ENCODE measurements at places on chromosomes 2 and 18. TPM values are rescaled to one million over a fixed set of nuclear protein-coding genes. Genes with fewer than 3 reads are reported as not detected.

CRACDL gene
- 24.3 TPM for total RNA-seq

IL36A gene
- total RNA-seq, result not detected

- H3K27me3 ChIP-seq, result no peaks in the 10 kb centered on the region
- peaks cover 28% of the 10 kb centered on the region for H3K36me3 ChIP-seq
- peak; percentile 7 for DNase-seq
- H3K27ac ChIP-seq, result no peak overlapping the region
- peak overlapping the region; percentile 75 for H3K4me3 ChIP-seq
- H3K4me1 ChIP-seq, result peaks cover 10% of the 10 kb centered on the region
Observed at GRCh38 chr2:46540496-46541331, 61.3 kb downstream of the TMEM247 start.

DNA sequence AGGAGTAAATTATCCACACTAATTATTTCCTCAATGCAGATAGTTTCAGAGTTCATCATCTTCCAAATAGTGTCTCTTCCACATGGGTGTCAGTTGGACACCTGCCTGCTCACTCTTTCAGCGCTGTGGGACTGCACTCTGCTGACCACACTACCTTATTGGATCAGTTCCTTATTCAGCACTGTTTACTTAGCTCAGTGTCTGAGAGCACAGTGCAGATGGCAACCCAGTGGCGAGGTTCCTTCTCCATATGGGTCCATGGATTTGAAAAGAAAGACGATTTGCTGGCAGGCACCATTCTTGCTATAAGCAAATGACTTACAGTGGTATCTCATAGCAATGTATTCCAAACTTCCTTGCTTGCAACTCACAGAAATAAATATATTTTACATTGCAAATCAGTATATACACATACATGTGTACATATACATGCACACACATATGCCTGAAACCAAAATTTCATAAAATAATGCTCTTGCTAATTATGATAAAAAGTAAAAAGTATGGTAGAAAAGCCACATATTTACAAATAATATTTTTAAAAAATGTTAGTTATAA is 354.8 kb downstream of the INSIG2 start:
- no peak for DNase-seq
- no peak overlapping the region for H3K4me3 ChIP-seq
- no peaks in the 10 kb centered on the region for H3K36me3 ChIP-seq
- H3K4me1 ChIP-seq, result peaks cover 22% of the 10 kb centered on the region
- H3K27ac ChIP-seq, result peak overlapping the region; percentile 85
- no peaks in the 10 kb centered on the region for H3K27me3 ChIP-seq

- H3K36me3 ChIP-seq, result no peaks in the 10 kb centered on the region
- H3K27ac ChIP-seq, result no peak overlapping the region
- no peak for DNase-seq
- H3K4me1 ChIP-seq, result no peaks in the 10 kb centered on the region
Observed at GRCh38 chr2:175948191-175948590, 53.9 kb downstream of the LNPK start.

GRCh38 chr2:130368786-130369185 is 12.9 kb downstream of the PTPN18 start:
- no peak for DNase-seq
- no peaks in the 10 kb centered on the region for H3K27me3 ChIP-seq
- no peak overlapping the region for H3K4me3 ChIP-seq

DNA sequence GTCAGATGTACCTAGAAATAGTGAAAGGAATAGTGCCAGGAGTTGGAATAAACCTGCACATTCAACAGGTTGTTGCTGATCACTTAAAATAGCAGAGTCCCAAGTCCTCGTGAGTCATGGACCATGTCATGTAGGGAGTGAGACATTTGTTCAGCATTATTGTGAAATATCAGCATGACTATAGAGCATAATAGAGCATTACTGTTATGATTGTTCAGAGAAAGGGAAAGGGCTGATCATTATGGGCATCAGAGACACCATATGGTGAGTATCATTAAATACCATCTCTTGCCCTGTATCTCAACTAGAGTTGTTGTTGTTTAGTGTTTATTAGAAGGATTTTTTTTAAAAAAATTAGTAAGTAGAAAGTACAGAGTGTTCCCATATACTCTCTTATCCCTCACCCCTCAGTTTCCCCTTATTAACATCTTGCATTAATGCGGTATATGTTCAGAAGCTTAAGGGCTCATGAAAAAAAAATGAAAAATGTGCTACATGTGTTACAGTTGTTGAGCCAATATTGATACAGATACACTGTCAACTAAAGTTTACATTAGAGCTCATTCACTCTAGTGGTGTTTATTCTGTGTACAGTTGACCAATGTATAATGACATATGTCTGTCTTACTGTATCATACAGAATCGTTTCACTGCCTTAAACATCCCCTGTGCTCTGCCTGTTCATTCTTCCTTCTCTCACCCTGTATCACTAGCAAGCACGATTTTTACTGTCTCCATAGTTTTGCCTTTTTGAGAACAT is 5.7 kb downstream of the ELAC1 start:
- peaks cover 13% of the 10 kb centered on the region for H3K36me3 ChIP-seq
- H3K27me3 ChIP-seq, result no peaks in the 10 kb centered on the region
- H3K4me1 ChIP-seq, result peaks cover 42% of the 10 kb centered on the region
- no peak overlapping the region for H3K27ac ChIP-seq
- peak; percentile 39 for DNase-seq
- no peak overlapping the region for H3K4me3 ChIP-seq

GRCh38 chr2:200408428-200409316 is 101.2 kb downstream of the KCTD18 start:
- H3K27ac ChIP-seq, result peak overlapping the region; percentile 85
- no peaks in the 10 kb centered on the region for H3K27me3 ChIP-seq
- peaks cover 83% of the 10 kb centered on the region for H3K4me1 ChIP-seq

DNA sequence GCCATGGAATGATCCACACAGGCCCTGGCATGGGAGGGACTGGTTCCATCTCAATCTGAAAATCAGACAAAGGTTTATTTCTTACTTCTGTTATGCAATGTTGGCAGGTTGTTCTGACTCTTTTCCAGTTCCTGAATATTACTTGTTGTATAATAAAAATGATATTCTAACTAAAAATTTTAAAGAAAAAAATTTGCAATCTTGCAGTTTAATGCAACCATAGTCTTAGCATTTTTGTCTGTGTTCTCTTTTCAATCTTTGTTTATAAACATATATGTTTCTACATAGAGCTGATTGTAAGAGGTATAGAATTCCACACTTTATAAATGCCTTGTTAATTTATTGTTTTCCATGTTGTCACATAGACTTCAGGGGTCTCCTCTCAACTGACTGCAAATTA is 143.4 kb downstream of the RPIA start:
- H3K27me3 ChIP-seq, result peaks cover 22% of the 10 kb centered on the region
- H3K4me3 ChIP-seq, result no peak overlapping the region
- no peak overlapping the region for H3K27ac ChIP-seq

DNA sequence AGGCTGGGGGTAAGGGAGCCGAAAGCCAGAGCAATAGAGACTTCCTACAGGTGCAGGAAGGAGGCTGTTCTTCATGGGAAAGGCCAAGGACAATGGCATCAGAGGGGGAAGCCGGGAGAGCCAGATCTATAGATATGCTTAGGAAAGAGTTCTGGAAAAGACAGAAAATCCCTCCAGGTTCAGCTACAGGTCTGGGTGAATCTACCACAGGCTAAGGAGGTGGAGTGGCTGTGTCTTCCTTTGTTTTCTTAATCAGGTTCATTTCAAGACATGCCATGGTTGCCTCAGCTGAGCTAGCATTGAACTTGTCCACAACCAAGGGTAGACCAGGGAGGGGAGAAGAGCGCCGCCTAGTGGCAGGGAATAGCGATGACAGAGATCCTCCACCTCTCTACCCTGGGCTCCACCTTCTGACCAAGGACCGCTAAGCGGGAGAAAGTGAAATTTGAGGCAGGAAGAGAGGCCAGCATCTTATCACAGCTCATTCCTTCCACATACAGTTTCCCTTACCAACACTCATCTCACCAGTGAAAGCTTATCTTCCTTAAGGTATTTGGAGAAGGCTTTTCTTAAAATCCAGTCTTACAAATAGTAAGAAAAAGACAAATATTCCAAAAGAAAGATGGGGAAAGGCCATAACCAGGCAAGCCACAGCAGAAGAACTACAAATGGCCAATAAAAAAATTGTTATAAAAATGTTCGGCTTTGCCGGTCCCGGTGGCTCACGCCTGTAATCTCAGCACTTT is 74.2 kb downstream of the VIT start:
- no peak overlapping the region for H3K4me3 ChIP-seq
- no peaks in the 10 kb centered on the region for H3K27me3 ChIP-seq
- DNase-seq, result peak; percentile 43
- H3K4me1 ChIP-seq, result no peaks in the 10 kb centered on the region
- H3K27ac ChIP-seq, result no peak overlapping the region

- no peaks in the 10 kb centered on the region for H3K27me3 ChIP-seq
- H3K4me1 ChIP-seq, result no peaks in the 10 kb centered on the region
- no peak overlapping the region for H3K27ac ChIP-seq
- no peaks in the 10 kb centered on the region for H3K36me3 ChIP-seq
- DNase-seq, result no peak
- no peak overlapping the region for H3K4me3 ChIP-seq
Observed at GRCh38 chr2:170582313-170582712, 132.8 kb upstream of the SP5 start.

GRCh38 chr2:85183076-85183475 is 49.9 kb downstream of the TCF7L1 start:
- DNase-seq, result no peak
- peaks cover 13% of the 10 kb centered on the region for H3K27me3 ChIP-seq
- H3K27ac ChIP-seq, result no peak overlapping the region
